Stimulated activated naive CD8-positive, alpha-beta T cell treated with anti-CD3 and anti-CD28 coated beads, Interleukin-15, amount 100 ng/mL, for 72 hours (primary cell): ENCODE measurements at places on chromosomes 12 and 14.

- no peak for DNase-seq
These were observed 74.6 kb downstream of the ZFP36L1 start for GRCh38 chr14:68718023-68718990.

DNA sequence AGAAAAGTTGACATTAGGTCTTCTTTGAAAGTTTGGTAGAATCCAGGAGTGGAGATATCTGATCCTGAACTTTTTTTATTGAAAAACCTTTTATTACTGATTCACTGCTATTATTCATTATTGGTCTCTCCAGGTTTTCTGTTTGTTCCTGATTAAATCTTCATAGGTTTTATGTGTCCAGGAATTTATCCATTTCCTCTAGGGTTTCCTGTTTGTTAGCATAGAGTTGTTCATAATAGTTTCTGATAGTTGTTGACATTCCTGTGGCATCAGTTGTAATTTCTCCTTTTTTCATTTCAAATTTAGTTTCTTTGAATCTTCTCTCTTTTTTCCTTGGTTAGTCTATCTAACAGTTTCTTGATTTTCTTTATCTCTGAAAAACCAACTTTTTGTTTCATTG is 370.3 kb downstream of the SLC6A15 start:
- no peak for DNase-seq

GRCh38 chr14:49977126-49977841 is 84.4 kb downstream of the ARF6 start:
- peak; percentile 56 for DNase-seq

DNA sequence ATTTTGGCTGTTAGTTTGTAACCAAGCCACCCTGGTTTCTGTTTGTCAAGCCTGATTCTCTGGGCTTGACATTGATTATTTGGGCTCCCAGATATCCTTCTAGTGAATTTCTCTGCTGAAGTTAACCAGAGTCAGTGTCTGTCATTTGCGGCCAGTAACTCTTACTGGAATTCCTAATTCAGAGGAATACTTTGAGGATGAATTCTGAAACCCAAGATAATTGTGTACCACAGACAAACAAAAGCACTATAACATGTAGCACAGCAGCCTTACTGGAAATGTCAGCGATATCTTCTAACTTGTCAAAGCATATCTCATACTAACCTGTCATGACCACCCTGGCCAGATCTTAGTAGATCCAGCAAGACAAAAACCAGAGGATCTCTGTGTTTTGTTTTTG is 84.4 kb upstream of the HIF1A start:
- DNase-seq = no peak

DNA sequence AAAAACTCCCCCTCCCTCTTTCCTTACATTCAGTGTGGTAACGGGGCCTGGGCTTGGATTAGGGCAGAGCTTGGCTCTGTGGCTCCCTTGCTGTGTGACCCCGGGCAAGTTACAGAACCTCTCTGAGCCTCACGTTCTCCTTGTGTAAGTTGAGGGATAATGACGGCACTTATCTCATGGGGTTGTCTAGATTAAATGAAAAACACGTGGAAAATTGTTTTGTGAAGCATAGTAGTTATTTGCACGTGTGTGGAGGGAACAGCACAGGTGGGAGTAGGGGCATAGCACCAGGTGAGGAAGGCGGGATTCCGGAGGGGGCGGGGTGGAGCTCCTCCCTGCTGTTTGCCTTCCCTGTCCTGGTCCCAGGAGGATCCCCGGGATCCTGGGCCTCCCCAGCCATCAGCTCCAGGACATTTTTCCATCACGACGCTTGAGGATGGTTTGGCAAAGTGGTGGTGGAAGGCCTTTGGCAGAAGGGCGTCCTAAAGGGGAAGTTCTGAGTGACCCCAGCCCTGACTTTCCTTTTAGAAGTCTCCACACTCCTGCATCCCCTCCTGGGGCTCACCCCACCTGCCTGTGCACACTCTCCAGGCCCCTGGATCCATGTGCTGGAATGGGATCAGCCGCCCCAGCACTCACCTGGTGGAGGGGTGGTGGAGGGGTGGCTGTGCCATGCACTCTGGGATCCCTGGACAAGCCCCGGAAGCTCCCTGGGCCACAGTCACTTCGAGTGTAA is 22.7 kb downstream of the LRTM2 start:
- peak; percentile 3 for DNase-seq

DNA sequence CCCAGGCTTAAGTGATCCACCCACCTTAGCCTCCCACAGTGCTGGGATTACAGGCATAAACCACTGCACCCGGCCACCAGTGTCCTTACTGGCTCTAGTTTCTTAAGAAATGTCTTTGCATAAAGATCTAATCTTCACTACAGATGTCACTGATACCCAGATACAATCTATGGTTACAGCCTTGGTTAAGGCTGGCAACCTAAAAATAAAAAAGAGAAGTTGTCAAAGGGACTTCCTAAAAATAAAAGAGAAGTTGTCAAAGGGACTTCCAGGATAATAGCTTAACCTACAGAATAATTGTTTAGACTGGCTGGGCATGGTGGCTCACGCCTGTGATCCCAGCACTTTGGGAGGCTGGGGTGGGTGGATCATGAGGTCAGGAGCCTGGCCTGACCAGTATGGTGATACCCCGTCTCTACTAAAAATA is 27.6 kb downstream of the ETFBKMT start:
- DNase-seq = no peak

GRCh38 chr14:88681755-88682494 is 110.8 kb downstream of the EML5 start:
- DNase-seq = no peak

DNA sequence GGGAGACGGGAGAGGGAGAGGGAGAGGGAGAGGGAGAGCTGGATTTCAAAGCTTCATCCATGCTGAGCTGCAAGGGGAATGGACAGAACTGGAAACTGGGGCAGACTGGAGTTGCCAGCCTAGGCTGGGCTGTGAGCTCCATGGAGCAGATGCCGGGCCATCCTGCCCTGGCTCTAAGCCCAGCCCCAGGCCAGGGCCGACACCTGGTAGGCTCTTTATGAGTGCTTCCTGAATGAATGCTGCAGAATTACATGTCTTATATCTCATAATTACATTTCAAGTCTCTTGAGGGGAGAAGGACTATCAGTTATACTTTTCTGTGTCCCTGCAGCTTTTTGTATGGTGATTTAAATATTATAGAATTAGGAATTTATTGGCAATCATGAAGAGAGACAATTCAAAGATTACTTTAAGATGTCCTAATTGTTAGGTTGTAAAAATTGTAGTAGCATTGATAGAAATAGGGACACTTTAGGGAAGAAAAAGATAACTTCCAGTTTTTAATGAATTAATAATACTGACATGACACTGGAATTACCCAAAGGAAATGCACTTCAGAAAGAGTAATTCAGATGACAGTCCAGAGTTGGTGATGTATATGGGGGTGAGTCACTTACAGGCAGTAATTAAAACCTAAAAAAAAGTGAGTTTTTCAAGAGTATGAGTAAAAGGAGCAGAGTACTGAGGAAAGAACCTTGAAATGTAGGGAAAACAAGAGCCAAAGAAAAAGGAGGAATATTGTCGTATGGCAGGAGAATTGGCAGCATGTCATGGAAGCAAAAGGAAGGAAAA is 29.0 kb downstream of the SCYL2 start:
- DNase-seq = no peak

DNA sequence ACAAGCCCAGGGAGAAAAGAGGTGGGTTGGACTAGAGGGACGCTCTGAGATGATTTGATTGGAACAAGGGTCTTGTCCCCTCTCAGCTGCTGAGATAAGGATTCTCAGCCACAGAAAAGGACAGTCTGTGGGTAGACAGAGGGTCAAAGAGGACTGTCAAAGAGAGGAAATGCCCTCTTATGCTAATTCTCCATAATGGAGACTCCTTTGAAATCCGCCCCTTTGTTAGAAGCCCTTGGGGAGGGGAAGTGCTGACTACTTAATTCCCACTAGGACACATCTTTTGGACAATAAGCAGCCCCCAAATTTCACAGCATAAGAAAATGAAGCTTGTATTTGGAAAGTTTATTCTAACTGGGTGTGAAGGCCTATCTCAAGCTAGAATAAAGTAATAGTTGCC is 176.6 kb downstream of the KTN1 start:
- DNase-seq = no peak

GRCh38 chr12:127716166-127716565 is 550.8 kb upstream of the TMEM132C start:
- DNase-seq = no peak
